HCEC 1CT (cell line): ENCODE measurements at places on chromosomes 7 and 10.

- no peak for DNase-seq
Measured at GRCh38 chr10:58765910-58766309, 253.2 kb downstream of the BICC1 start.

- DNase-seq, result no peak
Measured at GRCh38 chr10:96168546-96168945, 38.4 kb downstream of the ZNF518A start.

DNA sequence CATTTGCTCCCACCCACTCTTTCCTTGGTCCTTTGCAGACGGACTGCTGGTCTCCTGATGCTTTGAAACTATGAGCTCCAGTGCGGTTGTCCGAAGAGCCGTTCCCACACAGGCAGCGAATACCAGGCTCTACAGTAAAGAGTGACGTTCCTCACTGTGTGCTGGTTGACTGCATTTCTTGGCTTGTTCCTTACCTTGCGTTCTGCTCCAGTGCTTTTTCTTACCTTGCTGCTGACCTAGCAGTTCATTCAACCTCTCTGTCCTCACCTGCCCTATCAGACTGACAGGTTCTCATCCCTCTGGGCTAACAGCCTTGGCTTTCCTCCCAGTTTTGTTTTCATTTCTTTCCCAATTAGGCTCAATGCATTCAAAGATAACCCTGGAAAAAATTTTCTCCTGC, 214.8 kb downstream of the TMEM178B start:
- DNase-seq, result no peak

GRCh38 chr10:129498680-129499079, 31.6 kb downstream of the MGMT start:
- DNase-seq, result no peak

DNA sequence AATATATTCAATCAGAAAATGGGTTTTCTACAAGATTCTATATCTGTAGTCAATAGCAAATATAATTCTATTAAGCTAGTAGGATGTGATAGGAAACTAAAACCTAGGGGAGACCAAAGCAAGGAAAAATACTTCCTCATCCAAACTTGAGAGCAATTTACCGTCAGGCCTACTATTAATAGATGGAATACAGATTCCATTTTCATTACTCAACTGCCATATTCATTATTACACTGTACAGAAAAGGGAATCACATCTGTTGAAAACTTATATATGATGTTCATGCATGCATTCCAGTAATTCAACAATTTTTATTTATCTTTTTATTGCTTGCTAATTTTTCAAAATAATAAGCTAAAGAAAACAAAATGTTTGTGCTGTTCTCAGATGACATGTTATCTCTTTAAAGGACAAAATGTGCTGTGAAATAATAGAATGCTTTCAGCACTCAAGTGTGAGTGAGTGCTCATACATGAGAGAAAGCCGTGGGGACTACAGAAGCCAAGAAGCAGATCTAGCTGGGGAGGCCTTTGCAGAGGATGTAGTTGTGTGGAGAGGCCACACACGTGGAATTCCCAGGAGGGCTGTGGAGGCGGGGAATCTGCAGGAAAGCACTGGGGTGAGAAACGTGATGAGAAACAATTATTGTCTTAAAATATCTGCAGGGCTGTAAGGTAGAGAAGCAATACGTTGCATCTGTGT, 110.0 kb downstream of the EGFR start:
- DNase-seq, result peak; percentile 72

- DNase-seq, result no peak
Measured at GRCh38 chr10:28619455-28619854, 57.9 kb upstream of the BAMBI start.

GRCh38 chr7:139559364-139560105, 36.0 kb downstream of the CLEC2L start:
- DNase-seq, result no peak

DNA sequence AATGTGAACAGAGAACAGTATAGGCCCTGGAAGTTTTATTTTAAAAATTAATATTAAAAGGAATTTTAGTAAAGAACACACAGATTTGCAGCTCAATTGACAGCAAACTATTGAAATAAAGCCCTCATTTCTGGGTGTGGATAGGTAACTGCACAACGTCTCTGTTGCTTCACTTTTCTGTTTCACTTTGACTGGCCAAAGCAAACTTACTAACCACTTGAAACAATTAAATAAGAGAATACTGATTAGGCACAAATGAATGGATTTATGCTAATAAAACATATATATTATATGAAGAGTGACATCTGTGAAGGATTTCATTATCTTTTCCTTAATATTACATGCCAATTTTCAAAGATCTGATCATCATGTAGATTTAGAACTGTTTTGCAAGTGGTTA, 11.9 kb downstream of the ZNF804B start:
- DNase-seq, result no peak

DNA sequence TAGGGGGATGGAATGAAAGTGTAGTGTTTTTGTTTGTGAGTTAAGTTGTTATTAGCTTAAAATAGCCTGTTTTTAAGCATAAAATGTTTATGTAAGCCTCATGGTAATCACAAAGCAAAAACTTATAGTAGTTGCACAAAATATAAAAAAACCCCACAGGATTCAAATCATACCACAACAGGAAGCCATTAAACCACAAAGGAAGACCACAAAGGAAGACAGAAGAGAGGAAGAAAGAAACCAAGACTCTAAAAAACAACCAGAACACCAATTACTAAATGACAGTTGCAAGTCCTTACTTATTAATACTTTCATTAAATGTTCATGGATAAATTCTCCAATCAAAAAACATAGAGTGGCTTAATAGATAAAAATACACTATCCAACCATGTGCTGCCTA, 63.6 kb downstream of the ANKRD7 start:
- no peak for DNase-seq

DNA sequence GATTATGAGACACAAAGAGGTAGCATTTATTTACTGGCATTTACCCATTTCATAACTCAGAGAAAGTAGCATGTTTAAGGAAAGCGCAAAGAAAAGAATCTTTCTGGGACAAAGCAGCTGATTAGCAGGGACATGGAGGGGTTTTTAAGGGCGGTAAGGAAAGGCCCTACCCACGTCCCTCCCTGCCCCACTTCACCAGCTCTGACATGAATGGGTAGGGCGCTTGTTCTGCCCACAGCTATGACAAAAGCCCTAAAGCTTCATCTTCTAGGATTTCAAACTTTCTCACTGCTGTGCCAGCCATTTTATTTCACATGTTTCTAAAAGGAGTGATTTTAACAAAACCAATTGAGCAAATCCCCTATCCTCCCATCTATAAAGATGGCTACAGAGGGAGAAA, 406.9 kb upstream of the KLF6 start:
- DNase-seq, result no peak

- no peak for DNase-seq
Measured at GRCh38 chr7:132141109-132141508, 435.2 kb downstream of the PLXNA4 start.

- no peak for DNase-seq
Measured at GRCh38 chr10:1420661-1421362, 316.5 kb downstream of the ADARB2 start.

GRCh38 chr10:59361663-59362143, 646 bp downstream of the FAM13C start:
- DNase-seq, result no peak

- DNase-seq, result no peak
Measured at GRCh38 chr10:21279217-21279575, 246.3 kb downstream of the SKIDA1 start.

DNA sequence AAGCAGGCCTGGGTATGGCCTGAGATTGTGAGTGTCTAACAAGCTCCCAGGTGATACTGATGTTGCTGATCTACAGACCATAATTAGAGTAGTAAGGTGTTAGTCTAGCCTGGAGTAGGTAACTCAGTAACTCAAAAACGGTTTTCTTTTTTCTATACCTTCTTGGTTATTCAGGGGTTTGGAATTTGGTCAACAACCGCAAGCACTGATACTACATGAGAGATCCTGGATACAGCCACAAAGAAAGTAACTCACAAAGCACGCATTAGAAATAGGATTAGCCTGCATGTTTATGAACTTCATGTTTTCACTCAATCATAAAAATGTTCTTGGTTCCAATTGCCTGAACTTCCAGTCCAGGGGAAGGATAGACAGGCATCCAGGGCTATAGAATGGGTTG, 803.5 kb downstream of the MAGI2 start:
- no peak for DNase-seq

GRCh38 chr10:88244781-88245625, 338.1 kb downstream of the RNLS start:
- no peak for DNase-seq

DNA sequence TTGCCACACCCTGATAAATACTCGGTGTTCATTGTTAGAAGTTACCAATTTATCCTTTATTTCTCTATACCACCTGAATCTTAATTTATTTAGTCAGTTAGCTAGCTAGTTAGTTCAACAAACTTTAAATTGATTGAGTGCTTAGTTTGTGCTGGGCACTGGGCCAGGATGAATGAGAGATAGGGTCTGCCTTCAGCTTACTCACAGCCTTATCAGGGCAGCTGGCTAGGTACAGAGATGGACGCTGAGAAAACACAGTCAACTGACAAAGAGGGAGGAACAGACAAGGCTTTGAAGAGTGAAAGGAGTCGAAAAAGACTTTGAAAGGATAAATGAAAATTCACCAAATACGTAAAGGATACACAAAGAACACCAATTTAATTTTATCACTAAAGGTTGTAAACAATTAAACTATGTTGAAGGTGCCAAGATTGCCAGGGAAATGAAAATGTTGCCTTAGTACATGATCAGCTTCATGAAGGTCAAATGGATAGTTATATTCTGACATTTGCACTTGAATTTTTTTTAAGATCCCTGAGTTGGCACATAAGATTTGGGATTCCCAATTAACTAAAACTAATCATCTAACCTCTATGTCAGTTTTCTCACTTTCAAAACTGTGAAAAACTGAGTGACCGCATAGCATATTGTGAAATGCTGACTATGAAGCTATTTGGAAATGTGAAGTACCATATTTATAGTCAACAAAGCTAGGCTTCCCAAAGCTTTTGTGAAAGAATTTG, 2.1 kb downstream of the CAV2 start:
- no peak for DNase-seq

- peak; percentile 53 for DNase-seq
Measured at GRCh38 chr10:23095966-23096801, 805 bp downstream of the MSRB2 start.

GRCh38 chr10:99681553-99681952, 22.2 kb downstream of the ENTPD7 start:
- DNase-seq, result peak; percentile 76

DNA sequence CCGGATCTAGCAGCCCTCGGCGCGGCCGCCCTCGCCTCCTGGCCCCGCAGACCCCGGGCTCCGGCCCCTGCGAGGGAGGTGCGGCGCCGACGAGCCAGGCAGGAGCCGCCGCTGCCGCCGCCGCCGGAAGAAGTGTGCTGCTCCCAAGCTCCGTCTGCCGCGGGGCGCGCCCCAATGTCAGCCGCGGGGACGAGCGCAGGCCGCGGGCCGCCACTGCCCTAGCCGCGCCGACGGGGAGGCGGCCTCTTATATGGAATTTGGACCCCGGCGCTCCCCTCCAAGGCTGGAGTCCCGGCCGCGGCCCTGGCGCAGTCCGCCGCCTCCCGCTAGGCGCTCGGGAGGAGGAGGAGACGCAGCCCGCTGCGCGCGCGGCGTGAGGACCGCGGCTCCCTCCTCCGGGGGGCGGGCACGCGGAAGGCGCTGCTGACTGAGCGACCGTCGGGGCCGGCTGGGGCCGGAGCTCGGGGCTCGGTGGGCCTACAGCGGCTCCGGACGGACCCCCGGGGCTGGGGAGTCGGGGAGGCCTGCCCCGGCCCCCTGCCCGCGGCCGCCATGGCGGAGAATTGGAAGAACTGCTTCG, at the start of gene TRIM8:
TSS of gene TRIM8 (plus strand) at position 414 of the 580 bp plus-strand sequence. CDS start at position 553, 139 bp downstream.
- DNase-seq, result peak; percentile 58

GRCh38 chr10:124392626-124393342, 25.9 kb downstream of the OAT start:
- DNase-seq, result no peak

DNA sequence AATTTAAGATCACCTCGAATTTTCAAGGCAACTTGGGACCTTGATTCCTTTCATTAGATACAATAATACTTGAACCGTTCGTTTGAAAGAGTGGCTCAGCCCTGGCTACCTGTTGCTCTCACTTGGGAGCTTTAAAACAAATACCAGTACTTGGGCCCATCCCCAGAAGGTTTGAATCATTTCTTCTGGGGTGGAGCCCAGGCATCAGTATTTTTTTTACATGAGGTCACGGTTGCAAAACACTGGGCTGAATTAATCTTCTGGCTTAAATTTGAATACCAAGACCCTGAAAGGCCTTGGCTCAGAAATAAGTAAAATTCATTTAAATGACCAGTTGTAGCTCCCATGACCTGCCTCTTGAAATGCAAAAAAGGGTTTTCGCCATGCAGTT, 214.9 kb downstream of the CREB5 start:
- peak; percentile 30 for DNase-seq

- no peak for DNase-seq
Measured at GRCh38 chr10:78304091-78305045, 270.7 kb downstream of the RPS24 start.

GRCh38 chr7:129169171-129169671, 19.2 kb upstream of the SMO start:
- DNase-seq, result no peak

GRCh38 chr7:116028787-116029186, 1.8 kb downstream of the TFEC start:
- DNase-seq, result no peak

GRCh38 chr10:133555521-133555920, 9.9 kb downstream of the SYCE1 start:
- DNase-seq, result no peak

DNA sequence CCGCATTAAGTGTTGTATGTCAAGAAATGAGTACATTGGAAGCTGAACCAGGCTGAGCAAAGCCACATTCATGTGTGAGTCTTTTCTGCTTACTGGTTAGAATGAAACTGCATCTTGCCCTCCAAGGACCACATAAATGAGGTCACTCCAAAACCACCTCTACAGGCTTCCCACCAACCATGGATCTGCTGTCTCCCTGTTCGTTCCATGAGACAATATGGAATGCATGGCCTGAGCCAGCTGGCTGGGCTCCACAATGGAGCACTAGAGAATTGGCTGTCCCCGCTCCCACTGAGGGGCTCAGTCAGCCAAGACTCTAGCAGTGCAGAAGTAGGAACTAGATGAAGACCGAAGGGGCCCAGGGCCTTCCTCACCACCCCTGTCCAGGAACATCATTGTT, 120.8 kb downstream of the TNS3 start:
- no peak for DNase-seq

DNA sequence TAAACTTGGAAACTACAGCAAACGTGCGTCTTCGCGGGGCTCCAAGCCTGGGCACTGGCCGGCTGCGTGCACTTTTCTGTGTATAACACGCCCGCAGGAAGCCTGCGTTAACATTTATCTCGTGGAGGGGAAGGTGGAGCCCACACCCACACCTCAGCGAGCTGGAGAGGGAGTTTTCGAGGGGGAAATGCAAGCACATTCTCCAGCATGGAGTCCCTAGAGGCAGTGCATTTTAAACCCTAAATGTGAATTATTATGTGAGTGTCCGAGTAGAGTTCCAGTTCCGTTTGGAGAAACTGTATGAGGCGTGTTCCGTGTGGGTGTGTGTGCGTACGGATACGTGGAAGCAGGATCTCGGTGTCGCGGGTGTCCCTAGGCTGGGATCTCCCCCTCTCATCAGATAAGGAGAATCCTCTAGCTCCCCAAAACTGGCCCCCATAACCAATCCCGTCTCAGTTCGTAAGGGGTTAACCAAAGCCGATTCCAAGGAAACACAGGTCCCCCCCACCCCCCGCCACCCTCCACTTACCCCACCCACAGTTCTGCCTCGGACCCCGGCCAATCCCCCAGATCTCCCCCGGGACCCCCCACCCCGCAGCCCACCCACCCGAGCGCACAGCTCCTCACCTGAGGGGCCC, 403 bp downstream of the CDK6 start:
- peak; percentile 15 for DNase-seq
